ENCODE measurements at places on chromosomes 4 and X. TPM values are rescaled to one million over a fixed set of nuclear protein-coding genes. Genes with fewer than 3 reads are reported as not detected.

The STOX2 gene
- total RNA-seq = 25.8 TPM

DNA sequence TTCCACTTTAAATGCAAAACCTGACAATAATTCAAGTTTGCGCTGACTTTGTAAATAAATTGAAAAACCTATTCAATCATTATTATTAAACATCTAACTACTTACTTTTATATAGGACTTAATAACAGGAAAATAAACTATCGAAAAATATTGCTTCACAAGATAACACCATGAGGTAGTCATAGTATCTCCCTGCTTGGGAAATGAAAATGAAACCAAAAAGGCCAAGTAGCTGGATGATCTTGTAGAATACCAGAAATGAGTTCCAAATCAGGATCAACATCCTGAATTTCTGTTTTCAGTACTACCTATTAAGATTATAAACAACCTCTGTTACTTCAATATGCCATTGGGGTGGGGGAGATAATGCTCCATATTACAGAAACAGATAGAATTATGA is 58.9 kb downstream of the CHIC2 start:
- DNase-seq = no peak
- H3K27me3 ChIP-seq = no peaks in the 10 kb centered on the region
- no peaks in the 10 kb centered on the region for H3K36me3 ChIP-seq

The SCOC gene
- 53.3 TPM for total RNA-seq

DNA sequence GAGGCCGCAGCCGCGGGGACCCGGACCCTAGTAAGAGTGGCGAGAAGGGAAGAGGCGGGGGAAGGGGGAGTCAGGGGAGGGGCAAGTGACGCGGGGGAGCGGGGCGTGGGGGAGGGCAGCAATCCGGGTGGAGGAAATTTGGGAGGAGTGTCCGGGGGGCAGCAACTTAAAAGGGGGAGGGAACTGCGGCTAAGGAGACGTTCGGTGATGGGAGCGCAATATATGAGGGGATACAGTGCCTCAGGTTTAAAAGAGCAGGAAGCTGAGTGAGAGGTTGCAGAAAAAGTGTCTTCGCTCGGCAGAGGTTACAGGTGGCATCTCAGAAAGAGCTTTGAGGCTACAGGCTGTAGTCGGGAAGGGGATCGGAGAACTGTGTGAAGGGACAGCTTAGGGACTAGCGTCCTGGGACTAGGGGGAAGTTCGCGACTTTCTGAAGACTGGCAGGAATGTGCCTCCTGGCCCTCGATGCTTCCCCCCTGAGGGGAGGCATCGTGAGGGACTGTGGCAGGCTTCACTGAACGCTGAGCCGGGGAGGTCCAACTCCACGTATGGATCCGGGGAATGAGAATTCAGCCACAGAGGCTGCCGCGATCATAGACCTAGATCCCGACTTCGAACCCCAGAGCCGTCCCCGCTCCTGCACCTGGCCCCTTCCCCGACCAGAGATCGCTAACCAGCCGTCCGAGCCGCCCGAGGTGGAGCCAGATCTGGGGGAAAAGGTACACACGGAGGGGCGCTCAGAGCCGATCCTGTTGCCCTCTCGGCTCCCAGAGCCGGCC is 519 bp downstream of the FOXO4 start:
- no peaks in the 10 kb centered on the region for H3K36me3 ChIP-seq
- DNase-seq = peak; percentile 62
- H3K4me3 ChIP-seq = peak overlapping the region; percentile 45
- H3K27ac ChIP-seq = peak overlapping the region; percentile 67

The NOX1 gene
- total RNA-seq = 0.82 TPM

The CPXCR1 gene
- total RNA-seq = not detected

- no peaks in the 10 kb centered on the region for H3K36me3 ChIP-seq
- no peak overlapping the region for H3K4me3 ChIP-seq
- H3K4me1 ChIP-seq = no peaks in the 10 kb centered on the region
Observed at GRCh38 chrX:136829413-136829812, 48.7 kb upstream of the ARHGEF6 start.

GRCh38 chrX:121160987-121161386 is 113.6 kb downstream of the GLUD2 start:
- H3K27ac ChIP-seq = no peak overlapping the region
- DNase-seq = no peak
- no peaks in the 10 kb centered on the region for H3K27me3 ChIP-seq
- no peaks in the 10 kb centered on the region for H3K4me1 ChIP-seq

DNA sequence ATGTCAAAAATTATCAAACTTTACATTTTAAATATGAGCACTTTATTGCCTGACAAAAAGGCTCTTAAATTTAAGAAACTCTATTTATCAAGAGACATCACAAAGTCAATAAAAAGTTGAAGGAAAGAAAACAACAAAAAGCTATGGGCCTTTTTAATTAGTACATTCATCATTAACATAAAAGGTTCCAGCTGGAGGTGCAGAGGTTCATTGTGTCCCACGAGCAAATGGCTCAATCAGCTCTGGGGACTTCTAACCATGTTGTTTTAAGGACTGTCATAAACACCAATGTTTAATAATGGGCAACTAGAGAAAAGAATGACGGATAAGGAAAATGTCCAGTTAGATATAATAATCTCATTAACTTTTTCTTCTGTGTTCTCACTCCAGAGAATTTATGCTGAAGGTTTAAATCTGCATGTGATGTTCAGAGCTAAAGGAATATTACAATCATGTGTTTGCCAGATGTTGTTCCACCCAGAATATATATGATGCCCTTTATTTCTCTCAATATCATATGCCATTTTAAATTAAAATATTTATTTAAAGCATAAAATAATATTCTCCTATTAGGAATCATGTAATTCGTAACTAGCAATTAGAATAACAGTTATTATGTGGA is 840.3 kb upstream of the ADGRL3 start:
- H3K4me3 ChIP-seq = no peak overlapping the region
- DNase-seq = no peak
- H3K27ac ChIP-seq = no peak overlapping the region

The ABLIM2 gene
- 5.7 TPM for total RNA-seq

DNA sequence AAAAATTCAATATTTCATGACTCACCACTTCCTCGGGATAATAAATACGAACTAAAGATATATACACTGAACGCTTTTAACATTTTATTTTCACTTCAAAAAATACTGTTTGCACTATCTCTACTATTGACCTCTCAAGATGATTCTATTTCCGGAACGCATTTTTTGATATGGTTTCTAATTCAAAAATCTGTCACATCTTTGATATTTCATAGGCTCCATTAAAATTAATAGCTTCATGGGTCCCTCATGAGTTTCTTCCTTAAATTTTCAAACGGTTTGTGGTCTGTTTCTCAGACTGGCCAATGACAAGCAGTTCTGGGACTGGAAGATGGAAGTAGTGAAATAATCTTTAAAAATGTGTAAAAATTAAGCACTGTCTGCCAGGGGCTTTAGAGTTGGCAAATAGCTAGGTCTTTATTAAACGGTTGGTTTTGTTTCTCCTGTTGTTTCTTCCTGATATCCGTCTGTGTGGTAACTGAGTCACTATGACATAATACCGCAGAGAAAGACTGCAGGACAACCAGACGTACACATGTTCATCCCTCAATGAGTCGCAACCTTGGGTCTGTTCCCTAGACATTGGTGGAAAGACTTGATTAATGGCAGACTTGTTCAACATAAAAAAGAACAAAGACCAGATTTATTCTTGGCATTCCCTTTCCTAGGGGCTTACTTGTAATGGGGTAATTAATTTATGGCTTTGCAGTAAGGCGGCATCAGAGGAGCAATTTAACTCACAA is 133.8 kb downstream of the PALLD start:
- peaks cover 41% of the 10 kb centered on the region for H3K4me1 ChIP-seq
- peak overlapping the region; percentile 84 for H3K27ac ChIP-seq
- no peaks in the 10 kb centered on the region for H3K36me3 ChIP-seq
- peak overlapping the region; percentile 42 for H3K4me3 ChIP-seq
- no peaks in the 10 kb centered on the region for H3K27me3 ChIP-seq

All from right atrium auricular region (tissue), 2 donors.